ENCODE measurements at places on chromosomes 1 and 21.

GRCh38 chr1:25560001-25560400 is 16.6 kb downstream of the LDLRAP1 start:
- DNase-seq: no peak

DNA sequence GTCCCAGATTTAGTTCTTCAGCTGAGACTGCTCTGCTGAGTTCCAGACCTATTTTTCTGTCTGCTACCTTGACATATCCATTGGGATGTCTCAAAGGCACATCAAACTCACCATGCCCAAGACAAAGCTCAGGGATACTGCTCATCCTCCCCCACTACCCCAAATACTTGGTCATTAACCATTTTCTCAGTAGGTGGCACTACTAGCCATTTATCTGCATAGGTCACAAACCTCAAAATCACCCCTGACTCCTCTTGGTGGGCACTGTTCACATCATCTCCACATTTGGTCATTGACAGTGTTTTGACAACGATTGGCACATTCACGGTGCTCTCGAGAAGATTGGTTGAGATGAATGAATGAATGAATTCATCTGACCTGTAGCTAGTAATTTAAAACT is 32.1 kb downstream of the CACNA1S start:
- no peak for DNase-seq

GRCh38 chr21:42668298-42668992 is 15.0 kb downstream of the PDE9A start:
- DNase-seq: no peak

DNA sequence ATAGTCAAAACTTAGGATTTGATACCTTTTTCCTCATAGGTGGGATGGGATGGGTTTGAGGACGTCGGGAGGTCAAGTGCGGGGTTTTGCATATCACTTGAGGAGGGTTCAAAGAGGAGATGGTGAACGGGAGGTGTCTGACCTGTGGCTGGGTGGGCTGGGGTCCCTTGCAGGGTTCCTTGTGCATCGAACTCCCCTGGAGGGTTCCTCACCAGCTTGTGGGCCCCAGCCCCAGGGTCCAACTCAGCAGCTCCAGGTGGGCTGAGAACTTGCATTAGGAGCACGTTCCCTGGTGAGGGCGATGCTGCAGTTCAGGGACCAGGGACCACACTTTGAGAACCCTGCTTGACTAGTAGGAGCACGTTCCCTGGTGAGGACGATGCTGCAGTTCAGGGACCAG is 23.2 kb downstream of the TRPM2 start:
- DNase-seq: no peak

DNA sequence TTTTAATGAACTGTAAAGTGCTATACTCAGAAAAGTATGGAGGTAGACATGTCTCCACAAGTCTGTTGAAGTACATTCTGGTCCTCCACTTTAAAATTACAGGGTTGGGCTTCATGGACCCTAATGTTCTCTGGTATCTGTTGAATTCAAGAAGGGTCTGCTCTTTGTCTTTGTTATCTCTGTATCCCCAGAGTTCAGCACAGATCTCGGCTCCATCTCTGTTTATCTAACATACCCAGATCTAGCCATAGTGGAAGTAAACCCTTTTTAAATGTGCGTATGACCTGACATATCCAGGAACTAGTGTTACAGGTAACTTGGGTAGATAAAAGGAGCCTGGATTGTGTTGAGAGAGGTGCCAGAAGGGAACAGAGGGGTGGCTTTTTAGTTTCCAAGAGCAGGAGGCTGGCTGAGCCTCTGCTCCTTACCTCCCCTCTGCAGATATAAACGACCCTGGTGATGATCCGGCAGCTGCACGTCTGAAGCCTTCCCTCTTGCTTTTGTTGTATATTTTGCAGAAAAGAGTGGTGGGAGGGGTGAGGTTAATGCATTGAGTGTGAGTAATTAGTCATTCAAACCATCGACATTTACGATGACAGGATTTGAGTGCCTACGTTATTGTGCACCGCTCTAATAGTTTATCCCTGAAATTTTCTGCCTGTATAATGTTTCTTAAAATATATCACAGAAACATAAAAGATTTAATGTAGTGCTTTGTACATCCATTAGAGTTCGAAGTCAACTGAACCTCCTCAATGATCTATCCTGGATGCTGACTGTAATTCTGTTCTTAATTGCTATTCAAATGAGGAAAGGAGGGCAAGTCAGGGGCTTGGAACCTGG is 30.8 kb downstream of the ELAVL4 start:
- no peak for DNase-seq

GRCh38 chr1:240109920-240110636 is 18.4 kb downstream of the FMN2 start:
- DNase-seq: no peak

- DNase-seq: no peak
Measured at GRCh38 chr1:155107309-155108264, 20.1 kb upstream of the EFNA1 start.

- no peak for DNase-seq
Measured at GRCh38 chr21:32437729-32438128, 25.2 kb downstream of the EVA1C start.

DNA sequence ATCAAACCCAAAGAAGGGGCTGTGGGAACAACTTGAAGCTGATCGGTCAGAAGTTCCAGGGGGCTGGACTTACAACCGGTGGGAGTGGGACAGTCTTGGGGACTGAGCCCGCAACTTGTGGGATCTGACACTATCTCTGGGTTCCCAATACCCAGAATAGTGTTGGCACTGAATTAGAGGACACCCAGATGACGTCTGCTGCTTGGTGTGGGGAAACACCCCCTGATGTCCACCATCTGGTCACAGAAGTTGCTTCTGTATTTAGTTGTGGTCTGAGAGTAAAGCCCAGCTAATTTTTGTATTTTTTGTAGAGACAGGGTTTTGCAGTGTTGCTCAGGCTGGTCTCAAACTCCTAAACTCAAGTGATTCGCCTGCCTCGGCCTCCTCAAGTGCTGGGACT is 28.8 kb downstream of the SERBP1 start:
- DNase-seq: no peak

GRCh38 chr1:75588779-75589475 is 22.0 kb downstream of the SLC44A5 start:
- no peak for DNase-seq

DNA sequence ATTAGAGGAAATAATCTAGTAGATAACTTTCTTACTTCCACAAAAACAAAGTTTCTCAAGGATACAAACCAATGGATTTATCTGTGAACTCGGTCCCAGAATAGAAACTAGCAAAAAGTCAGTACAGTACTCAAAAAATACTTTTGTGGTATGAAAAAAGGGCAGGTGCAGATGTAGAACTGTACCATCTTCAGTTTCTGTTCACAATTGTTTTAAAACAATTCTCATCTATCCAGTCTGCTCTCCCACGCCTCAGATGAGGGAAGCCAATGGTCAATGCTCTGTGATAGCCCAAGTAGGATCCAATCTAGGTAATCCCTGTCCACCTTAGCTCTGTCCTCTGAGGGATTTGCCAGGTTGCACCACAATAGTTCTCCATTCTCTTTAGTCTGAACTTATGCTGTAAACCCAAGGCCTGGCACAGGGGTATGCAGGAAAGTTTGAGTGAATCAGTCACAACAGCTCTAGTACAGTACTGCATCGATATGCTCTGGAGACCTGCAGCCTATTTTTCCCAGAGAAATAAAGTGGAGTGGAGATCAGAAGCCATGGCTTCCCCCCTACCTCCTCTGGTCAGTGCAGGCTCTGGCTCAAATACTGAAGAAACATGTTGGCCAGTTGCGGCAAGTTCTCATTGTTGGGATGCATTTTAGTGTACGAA is 1.4 kb downstream of the KTI12 start:
- no peak for DNase-seq

DNA sequence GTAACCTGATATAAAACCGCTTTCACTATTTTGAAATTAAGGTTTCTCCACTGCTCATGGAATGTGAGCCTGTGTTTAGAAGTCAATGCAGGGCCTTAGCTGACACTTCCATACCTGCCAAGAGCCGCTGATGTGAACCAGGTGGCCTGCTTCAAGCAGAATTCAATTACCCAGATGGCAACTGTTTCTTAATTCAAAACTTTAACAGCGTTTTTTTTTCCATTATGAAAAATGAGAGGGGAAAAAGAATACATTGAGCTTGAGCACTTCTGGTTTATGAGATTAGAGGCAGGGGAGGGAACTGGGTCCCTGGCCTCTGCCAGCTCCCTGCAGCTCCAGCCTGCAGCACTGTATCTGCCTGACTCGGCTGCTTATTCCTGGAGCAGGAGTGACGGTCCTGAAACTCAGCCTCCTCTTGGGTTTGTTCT is 7.7 kb upstream of the ATP1A1 start:
- DNase-seq: no peak

DNA sequence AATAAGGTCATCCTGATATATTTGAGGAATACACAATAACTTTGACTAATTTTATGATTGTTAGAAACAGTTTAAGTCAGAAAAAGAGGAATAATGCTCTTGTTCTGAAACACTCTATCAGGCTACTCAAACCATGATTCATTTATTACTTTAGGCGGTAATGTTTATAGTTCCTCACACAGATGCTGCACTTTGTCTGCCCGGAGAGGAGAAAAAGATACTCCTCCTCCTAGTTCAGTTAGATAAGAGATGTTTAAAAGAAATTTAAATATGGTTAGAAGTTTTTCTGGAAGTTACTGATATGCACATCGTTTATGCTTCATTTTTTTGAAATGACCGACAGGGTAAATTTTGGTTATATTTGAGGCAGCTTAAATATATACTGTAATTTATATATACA is 103.0 kb downstream of the ZMYM4 start:
- DNase-seq: peak; percentile 11

- no peak for DNase-seq
Measured at GRCh38 chr1:177737456-177737855, 232.4 kb downstream of the SEC16B start.

DNA sequence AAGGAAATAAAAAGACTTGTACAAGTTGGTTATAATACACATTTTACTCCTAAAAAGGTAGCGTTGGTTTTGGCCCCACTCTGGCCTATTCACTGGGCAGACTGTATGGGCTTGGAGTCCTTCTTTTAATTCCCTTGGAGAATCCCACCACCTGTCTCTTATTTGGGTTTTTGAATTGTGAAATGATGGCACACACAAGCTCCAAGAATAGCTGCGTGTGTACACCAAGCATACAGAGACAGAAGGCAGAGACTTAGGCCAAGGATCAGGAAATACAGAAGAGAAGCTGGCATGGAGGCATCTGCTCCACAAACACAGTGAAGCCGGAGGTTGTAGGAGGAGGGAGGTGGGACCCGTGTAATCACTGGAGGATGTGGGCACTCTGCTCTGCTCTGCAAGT is 29.1 kb downstream of the DDR2 start:
- DNase-seq: no peak

DNA sequence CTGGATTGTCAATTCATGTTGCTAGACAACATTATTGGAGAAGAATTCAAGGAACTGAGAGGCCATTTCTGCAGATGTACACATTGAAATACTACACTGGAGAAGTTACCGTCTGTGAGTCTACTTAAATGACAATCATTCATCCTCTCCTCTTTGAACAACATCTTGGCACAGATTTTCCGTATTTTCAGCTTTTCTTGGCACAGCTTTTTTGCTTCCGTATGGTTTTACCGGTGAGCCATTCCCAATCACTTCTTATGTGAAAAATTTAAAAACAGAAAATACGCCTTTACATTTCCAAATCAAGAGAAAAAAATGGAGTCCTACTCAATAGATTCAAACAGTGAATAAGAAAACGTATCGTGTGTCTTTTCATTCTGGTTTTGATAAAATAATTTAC is 1493.7 kb downstream of the AMY1C start:
- no peak for DNase-seq

DNA sequence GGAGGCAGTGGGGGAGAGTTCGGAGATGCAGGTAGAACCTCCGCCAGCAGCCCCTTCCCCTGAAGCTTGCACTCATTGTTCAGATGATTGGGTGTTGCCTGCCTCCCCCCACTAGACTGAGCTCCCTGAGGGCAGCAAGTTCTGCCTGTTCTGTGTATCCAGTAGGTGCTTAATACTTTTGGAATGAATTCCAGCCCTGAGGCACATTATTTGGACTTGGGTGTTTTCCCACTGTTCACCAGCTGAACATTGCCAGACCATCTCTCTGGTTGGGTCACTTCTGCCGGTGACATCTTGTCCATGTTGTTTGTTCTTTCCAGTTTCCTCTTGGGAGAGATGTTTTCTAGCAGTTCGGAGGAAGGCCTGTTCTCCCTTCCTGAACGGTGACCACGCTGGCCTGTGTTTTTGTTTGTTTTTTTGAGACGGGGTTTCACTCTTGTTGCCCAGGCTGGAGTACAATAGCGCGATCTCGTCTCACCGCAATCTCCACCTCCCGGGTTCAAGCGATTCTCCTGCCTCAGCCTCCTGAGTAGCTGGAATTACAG is 48.7 kb downstream of the SPSB1 start:
- DNase-seq: no peak

Data from choroid plexus epithelial cell (primary cell).